ENCODE measurements at places on chromosomes 1 and 21. TPM values are rescaled to one million over a fixed set of nuclear protein-coding genes. Genes with fewer than 3 reads are reported as not detected.

Gene BCAS2
- 42.2 TPM for total RNA-seq

Gene PTPRC
- total RNA-seq = not detected

Gene HFM1
- total RNA-seq = 7.1 TPM

Gene HES4
- 54.1 TPM for total RNA-seq

Gene TTC34
- 1.6 TPM for total RNA-seq

Gene ADGRL4
- total RNA-seq = 0.56 TPM

Gene ZBTB7B
- 75.9 TPM for total RNA-seq

Gene ATP1A4
- total RNA-seq = 0.27 TPM

Gene DARS2
- total RNA-seq = 28.2 TPM

Gene CFAP126
- total RNA-seq = 0.76 TPM

Gene TSPAN1
- total RNA-seq = 27.6 TPM

Gene LRRC40
- 18.9 TPM for total RNA-seq

Gene PGLYRP4
- 5.9 TPM for total RNA-seq

Gene GFI1
- 0.17 TPM for total RNA-seq

Measured in type B pancreatic cell (in vitro differentiated cells).